Breast epithelium (tissue), 4 donors: ENCODE measurements at places on chromosomes 6 and 20. TPM values are rescaled to one million over a fixed set of nuclear protein-coding genes. Genes with fewer than 3 reads are reported as not detected.

DNA sequence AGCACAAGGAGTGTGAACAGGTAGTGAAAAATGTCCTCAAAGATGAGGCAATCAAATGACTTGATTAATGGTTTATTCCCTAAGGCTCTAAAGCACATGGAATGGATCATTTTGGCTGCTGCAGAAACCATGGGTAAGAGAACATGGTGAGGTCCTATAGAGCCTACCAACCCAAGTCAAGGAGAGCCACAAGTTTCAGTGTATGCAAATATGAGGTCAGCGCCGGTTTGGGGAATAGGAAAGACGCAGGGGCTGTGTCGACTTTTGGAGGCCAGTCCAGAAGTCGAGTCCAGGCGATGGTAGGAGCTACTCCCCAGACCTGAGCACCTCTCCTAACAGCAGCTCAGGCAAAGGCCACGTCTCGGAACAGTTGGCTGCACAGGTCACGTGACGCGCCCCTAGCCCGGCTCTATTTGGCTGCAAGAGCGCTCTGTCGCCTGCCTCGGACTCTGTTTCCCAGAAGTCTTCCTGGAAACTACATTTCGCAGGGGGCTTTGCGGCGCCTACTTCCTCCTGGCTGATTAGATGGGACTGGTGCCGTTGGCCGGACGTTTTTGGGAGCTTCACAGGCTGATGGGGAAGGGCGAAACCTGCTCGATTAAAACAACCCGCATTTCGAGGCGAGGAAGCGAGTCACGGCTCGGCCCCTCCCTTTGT, 74.4 kb upstream of the CHD6 start:
- peak; percentile 72 for DNase-seq

The IMPG1 gene
- not detected for total RNA-seq

The TUBB1 gene
- total RNA-seq, result not detected

The OTOR gene
- total RNA-seq, result not detected

The EPHA7 gene
- 0.66 TPM for total RNA-seq

- DNase-seq, result no peak
These were observed 257.8 kb downstream of the GMDS start for GRCh38 chr6:1987640-1988039.
